Uterine smooth muscle cell (primary cell): ENCODE measurements at places on chromosomes 16 and 17. TPM values are rescaled to one million over a fixed set of nuclear protein-coding genes. Genes with fewer than 3 reads are reported as not detected.

KRTAP2-3 gene
- total RNA-seq, result 0.12 and 1.00 TPM in 2 replicates

SOST gene
- total RNA-seq, result not detected in 2 replicates

KRT12 gene
- under 0.01 TPM in 1 of 2 replicates, not detected in the other for total RNA-seq

SPIRE2 gene
- 1.1 and 1.4 TPM in 2 replicates for total RNA-seq

ST6GALNAC1 gene
- not detected in 2 replicates for total RNA-seq

CPNE7 gene
- 18.5 and 27.7 TPM in 2 replicates for total RNA-seq

PRR29 gene
- 0.11 and 0.25 TPM in 2 replicates for total RNA-seq

TEKT5 gene
- total RNA-seq, result not detected in 2 replicates

CCDC182 gene
- total RNA-seq, result not detected in 2 replicates

KIF19 gene
- total RNA-seq, result not detected in 2 replicates

FOXL1 gene
- total RNA-seq, result 16.2 and 36.7 TPM in 2 replicates
